ENCODE measurements at places on chromosomes 5 and 9. TPM values are rescaled to one million over a fixed set of nuclear protein-coding genes. Genes with fewer than 3 reads are reported as not detected.

DNA sequence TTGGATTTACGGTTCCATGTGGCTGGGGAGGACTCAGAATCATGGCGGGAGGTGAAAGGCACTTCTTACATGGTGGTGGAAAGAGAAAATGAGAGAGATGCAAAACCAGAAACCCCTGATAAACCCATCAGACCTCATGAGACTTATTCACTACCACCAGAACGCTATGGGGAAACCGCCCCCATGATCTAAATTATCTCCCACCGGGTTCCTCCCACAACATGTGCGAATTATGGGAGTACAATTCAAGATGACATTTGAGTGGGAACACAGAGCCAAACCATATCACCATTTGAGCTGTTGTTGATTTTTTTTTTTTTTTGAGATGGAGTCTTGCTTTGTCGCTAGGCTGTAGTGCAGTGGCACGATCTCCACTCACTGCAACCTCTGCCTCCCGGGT lies 16.5 kb downstream of the DAB2IP start:
- no peak for DNase-seq

- no peak for DNase-seq
Observed at GRCh38 chr5:163916376-163916775, 411.0 kb downstream of the MAT2B start.

DNA sequence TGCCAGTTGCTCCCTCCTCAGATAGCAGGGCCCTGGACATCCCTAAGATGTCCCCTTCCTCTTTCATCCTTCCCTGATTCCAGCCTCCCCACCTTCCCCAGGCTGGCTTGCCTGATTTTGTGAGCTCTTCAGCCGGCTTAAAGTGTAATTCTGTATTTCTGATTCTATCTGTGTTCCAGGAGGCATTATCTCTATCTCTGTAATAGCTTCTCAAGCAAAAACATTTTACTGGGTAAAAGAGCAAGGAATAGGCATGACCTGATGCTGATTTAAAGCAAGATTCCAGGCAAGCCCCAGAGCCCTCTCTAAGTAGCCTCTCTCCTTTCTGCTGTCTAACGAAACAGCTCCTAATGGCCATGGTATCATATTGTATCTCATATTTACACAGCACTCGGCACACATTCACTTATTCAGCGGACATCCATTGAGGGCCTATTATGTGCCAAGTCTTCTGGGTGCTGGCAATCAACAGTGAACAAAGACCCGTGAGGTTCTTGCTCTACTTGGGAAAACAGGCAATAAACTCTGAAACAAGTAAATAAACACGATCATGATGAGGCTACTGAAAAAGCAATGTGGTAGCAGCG lies 100.9 kb upstream of the MSX2 start:
- DNase-seq, result no peak

DNA sequence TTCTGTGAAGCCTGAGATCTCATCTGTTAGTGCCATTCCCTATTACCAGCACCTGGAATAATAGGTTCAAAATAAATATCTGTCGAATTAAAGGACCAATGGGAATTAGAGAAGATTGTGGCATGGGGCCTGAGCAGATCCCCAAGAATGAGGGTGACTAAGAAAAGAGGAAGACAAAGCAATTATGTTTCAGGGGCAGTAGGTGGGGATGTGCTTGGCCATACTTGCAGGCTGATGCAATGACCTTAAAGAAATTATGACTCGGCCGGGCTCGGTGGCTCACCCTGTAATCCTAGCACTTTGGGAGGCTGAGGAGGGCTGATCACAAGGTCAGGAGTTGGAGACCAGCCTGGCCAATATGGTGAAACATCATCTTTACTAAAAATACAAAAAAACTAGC lies 562.8 kb downstream of the PTPRD start:
- DNase-seq, result no peak

- no peak for DNase-seq
Observed at GRCh38 chr5:10111571-10111970, 138.1 kb downstream of the ATPSCKMT start.

DNA sequence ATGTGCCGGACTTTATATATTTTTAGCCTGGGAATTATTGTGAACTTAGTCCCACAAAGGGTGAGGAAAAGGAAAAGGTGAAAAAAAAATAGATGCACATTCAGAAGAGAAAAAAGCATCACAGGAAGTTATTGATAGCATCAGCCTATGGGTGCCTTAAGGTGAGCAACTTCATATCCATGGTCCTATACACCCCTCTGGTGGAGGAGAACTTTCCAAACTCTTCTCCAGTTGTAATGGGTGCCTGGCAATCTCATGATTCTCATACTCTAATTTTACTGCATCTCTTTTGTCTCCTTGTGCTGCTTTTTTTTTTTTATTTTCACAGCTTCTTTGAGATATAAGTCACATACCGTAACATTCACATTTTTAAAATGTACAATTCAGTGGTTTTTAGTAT lies 107.4 kb downstream of the JAKMIP2 start:
- no peak for DNase-seq

DNA sequence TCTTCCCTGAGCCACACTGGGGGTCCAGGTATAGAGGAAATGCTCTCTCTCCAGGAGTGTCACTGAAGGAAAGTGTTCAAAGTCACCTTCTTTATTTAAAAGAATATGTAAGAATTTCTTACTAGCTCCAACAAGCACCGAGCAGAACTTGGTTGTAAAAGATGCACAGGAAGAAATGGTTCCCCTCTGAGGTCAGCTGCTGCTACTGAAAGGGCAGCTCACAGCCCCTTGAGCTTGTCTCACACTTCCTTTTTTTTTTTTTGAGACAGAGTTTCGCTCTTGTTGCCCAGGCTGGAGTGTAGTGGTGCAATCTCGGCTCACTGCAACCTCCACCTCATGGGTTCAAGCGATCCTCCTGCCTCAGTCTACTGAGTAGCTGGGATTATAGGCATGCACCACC lies 77.2 kb downstream of the PRRT1B start:
- DNase-seq, result no peak

- DNase-seq, result no peak
Observed at GRCh38 chr9:88313364-88314220, 74.7 kb upstream of the SPIN1 start.

DNA sequence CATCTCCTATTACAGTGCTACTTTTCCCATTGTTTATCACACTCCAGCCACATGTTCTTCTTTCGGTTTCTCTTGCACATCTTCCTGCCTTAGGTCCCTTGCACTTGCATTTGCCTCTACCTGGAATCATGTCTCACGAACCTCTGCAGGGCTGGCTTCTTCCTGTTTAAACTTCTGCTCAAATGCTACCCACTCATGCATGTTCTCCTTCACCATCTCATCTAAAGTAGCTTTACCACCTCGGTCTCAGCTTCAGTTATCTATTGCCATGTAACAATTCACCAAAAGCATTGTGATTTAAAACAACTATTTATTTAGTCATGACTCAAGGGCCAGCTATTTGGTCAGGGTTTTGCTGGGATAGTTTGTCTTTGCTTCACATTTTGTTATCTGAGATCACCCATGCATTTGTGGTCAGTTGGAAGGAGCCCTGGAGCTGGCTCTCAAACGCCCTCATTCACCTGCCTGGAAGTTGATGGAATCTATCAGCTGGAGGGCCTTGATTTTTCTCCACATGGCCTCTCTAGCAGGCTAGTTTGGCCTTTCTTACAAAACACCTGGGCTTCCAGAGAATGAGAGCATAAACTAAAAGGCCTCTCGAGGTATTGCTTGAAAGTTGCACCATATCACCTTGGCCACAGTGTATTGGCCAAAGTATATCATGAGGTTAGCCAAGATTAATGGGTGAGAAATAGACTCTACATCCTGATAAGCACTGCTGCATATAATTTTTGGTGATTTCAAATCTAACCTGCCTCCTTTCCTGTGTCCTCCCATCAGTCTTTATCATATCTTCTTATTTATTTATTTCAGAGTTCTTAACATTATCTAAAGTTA lies 21.4 kb downstream of the SPINK1 start:
- no peak for DNase-seq

GRCh38 chr9:126363847-126364671 lies 37.4 kb downstream of the MVB12B start:
- no peak for DNase-seq

DNA sequence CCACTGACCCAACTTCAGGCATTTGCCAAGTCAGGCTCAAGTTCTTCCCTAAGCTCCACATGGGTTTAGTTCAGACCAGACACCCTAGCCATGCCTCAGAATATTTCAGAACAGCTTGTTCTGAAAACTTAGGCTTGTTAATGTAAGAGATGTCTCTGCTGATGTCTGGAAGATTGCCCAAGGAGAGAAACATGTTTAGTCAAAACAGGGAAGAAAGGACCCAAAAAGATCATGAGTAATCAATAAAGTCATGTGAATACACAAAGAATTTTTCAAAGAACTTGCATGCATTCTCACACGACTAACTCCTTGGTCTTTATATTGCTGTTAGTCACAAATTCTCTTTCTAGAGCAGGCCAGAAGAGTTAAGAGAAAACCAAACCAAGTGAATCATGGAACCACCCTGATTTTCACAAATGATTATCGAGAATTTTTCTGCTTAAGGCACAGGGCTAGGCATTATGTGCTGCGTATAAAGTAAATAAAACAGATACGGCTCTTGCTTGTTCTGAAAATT lies 158.1 kb upstream of the HMHB1 start:
- DNase-seq, result no peak

DNA sequence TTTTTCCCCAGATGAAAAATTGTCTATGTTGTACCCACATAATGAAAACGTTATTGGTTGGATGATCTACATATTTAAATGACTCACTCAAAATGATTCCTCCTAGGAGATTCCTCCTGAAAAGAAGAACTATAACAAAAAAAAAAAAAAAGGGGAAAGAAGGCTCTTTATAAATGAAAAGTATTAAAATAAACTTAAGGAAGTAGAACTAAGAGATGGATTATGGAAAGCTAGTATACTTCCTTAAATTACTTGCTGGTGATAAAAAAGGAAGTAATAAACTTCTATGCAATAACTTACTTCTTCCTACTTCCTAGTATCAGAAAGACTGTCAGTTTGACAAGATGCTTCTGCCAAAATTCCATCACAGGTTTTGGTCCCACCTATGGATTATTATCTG lies 1087.7 kb downstream of the CDH12 start:
- no peak for DNase-seq

DNA sequence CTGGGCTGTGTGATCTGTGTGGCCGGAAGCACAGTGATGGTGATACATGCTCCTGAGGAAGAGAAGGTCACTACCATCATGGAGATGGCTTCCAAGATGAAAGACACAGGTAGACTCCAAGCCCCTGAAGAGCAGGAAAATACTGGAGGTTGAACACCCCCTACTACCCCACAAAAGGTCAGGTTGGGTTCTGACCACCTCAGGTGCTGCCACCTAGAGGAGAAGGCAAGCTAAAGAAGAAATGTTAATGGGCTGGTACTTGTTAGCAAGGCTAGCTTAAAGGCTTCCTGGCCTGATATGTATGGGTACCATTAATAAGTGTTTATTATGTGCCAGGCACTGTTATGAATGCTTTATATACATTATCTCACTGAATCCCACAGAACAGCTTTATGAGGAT lies 11.7 kb downstream of the NIPAL4 start:
- no peak for DNase-seq

DNA sequence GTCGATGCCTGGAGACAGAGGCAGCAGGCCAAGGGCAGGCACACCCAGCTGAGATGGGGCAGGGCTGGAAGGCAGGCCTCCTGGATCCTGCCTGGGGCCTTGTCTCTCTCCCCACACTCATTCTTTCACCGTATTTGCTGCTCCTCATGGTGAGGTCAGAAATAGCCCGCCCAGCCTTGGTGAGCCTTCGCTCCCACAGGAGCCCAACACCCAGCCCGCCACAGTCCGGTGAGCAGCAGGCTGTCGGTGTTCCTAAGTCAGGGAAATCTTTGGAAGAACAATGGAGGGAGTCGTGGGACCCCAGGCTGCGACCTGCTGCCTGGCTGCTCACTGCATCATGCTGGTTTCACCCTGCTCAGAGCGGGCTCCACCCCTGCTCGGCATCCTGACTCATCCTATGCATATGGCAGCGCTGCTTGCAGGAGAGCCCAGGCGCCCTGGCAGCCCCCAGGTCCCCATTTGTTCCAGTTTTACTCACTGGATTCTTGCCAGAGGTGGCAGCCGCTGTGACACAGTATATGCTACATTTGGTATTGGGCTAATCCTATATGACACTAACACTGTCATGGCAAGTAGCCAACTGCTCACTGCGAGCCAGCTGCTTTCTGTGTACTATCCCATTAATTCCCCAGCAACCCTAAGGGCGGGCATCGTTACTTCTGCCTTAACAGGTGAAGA lies 53.2 kb upstream of the NCS1 start:
- DNase-seq, result no peak

DNA sequence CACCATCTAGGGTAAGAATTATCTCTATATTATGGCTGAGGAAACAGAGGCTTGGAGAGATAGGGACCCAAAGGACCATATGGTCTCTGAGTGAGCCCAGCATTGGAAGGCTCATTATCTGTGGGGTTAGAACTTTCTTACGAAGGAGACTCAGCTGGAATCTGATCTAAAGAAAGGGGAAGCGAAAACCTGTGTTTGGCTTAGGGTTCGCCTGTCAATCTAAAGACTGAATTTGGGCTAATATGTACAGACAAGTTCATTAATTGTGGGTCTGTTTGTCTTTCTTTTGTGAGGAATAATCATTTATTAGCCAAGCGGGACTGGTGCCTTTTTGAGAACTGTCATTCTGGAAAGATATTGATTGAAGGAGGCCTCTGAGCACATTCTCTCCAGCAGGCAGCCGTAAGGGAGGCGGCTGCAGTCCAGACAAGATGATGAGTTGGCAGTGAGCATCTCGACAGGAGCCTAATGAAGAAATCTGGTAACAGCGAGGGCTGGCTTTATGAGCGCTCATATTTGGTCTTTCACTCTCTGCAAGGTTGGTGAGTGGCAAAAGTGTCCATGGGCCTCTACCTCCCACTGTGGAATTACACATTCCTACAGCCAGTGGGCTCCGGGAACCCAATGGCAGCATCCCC lies 104.2 kb upstream of the GPR151 start:
- DNase-seq, result no peak

GRCh38 chr5:1162276-1162675 lies 39.1 kb upstream of the SLC6A19 start:
- no peak for DNase-seq

- DNase-seq, result no peak
Observed at GRCh38 chr9:112503170-112503569, 16.5 kb downstream of the KIAA1958 start.

DNA sequence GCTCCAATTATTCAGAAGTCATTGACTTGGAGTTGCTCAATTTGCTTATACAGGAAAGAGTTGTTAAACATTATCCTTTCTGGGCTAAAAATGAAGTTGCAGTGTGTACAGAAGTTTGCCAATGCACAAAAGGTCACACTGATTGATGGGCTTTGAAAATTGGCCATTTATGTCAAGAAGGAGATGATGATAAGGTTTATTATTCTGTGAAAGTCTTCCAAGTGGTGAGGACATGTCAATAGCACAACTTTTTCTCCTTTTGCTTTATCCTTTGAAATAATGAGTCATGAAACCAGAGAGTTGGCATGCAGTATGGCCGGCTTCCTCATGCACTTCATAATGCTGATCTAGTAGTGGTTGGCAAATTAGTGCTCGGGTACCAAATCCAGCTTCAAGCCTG lies 848.5 kb upstream of the WWC1 start:
- DNase-seq, result no peak

GRCh38 chr9:116837018-116837989 lies 150.2 kb downstream of the TRIM32 start:
- DNase-seq, result no peak

GRCh38 chr9:12351293-12352044 lies 341.7 kb upstream of the TYRP1 start:
- DNase-seq, result no peak

GRCh38 chr5:36397901-36398536 lies 96.3 kb upstream of the RANBP3L start:
- no peak for DNase-seq

The LCN9 gene
- total RNA-seq, result not detected

The OSTF1 gene
- total RNA-seq, result 122 TPM

The MZB1 gene
- total RNA-seq, result not detected

The ADAMTS19 gene
- total RNA-seq, result not detected

The HBEGF gene
- 24.3 TPM for total RNA-seq
